ENCODE measurements at places on chromosomes 1 and 21.

DNA sequence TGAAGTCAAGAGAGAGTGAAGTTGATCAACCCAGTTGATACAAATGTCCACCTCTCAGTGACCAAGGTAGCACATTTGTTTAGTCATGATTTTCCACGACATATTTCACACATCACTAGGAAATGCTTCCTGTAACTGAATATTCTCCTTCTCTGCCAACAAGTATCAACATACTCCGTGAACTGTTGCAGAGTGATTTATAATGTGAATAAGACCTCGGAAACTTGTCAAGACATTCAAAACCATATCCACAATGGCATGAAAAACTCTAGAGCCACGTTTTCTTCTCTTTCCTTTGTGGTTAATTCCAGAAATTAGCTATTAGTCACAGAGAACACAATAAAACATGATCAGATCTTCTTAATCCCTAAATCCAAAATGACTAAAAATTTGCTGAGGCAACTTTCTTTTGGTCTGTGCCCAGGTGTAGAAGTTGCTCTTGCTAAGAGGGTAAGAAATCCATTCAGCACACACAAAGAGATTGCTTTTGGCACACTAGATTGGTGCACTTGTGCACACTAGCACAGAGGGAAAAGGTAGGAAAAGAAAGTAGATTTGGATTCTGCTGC is 244.3 kb upstream of the NRIP1 start:
- no peak for DNase-seq

- DNase-seq = no peak
Observed at GRCh38 chr1:183884526-183884925, 79.6 kb downstream of the RGL1 start.

GRCh38 chr1:216688127-216688657 is 35.0 kb downstream of the ESRRG start:
- no peak for DNase-seq

- DNase-seq = no peak
Observed at GRCh38 chr1:230781594-230781993, 34.4 kb downstream of the CAPN9 start.

DNA sequence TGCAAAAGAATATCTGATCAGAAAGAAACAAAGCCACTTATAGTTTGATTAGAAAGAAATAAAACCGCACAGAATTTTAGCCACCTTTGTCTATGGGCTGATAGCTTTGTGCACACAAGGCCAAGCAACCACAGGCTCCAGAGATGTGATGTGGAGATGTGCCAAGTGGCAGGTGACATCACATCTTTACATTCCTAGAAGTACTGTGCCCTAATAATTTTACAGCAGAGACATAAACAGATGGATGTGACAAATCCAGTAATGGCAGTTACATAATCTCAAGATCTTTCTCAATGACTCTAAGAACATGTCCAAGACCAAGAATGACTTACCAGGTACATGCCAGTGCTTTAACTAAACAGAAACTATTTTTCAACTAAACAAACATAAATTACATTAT is 159.5 kb downstream of the LTN1 start:
- DNase-seq = no peak

- no peak for DNase-seq
Observed at GRCh38 chr1:183673605-183674323, 20.6 kb upstream of the APOBEC4 start.

- peak; percentile 92 for DNase-seq
Observed at GRCh38 chr1:20603504-20604464, 14.9 kb downstream of the CDA start.

- DNase-seq = no peak
Observed at GRCh38 chr1:212656730-212657129, 42.9 kb downstream of the BATF3 start.

DNA sequence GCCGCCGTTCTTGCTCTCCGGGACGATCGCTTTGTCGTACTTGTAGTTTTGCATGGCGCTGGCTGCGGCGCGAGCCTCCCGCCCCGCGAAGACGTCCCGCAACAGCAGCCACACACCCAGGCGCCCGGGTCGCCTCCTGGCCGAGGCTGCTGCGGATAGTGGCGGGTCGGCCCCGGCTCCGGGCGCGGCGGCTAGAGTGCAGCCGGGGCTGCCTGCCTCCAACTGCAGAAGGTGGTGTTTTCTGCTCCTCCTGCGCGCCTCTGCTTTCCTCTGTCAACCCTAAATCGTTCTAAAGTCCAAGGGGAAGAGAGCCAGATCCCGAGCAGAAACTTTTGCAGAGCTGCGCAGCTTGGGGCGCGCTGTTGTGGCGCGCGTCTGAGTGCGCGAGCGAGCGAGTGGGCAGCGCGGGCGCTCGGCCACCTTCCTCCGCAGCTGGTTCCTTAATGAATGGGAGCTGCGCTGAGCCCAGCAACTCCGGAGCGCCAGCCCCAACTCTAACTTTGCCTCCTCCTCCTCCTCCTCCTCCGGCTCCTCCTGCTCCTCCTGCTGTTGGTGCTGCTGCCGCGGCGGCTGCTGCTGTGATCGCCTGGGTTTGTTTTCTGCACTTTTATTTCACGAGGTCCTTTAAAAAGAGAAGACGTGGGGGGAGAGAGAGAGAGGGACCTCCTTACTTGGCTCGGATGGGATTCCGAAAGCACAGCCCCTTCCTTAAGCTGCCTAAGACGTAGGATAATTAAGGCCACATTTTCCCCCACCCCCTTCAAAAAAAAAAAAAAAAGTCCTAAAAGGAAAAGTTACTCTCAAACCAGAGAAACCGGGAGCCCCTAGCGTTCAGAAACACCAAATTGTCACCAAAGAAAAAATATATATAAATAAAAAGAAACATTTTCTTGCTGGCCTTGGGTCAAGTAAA is at the start of gene PLPP3:
Gene PLPP3 (minus strand): TSS at position 601 of the 913 bp plus-strand sequence. CDS start 547 bp downstream, at position 54.
- DNase-seq = peak; percentile 85

DNA sequence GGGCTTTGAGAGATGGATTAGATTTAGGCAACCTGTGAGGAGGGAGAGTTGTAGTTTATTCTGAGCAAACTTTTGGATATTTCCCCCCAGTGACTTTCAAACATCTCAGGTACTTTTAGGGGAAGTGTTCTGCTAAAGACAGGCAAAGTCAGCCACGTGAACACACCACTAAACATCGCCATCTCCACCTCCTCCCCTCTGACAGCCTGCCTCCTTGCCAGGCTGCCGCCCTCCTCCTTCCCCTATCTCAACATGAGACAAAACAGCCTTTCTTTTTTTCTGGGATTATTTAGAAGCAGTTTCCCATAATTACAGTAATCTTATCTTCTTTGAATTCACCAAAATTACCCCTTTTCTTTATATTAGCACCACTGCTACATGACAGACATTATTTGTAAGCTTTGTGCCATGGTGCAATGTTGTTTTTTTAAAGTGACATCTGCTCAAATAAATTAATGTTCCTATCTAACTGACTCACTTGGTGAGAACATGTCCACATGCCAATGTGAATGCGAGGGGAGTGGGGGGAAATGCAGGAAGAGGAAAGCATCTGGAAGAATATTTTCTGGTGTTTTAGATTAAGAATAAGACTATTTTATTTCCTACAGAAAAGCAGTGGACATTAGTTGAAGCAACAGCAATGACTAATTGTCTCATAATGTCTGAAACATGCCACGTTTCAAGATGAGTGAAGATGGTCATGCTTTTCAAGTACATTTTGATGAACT is 147.8 kb upstream of the ATP1B1 start:
- DNase-seq = no peak

GRCh38 chr1:213423605-213424004 is 372.6 kb downstream of the RPS6KC1 start:
- no peak for DNase-seq

DNA sequence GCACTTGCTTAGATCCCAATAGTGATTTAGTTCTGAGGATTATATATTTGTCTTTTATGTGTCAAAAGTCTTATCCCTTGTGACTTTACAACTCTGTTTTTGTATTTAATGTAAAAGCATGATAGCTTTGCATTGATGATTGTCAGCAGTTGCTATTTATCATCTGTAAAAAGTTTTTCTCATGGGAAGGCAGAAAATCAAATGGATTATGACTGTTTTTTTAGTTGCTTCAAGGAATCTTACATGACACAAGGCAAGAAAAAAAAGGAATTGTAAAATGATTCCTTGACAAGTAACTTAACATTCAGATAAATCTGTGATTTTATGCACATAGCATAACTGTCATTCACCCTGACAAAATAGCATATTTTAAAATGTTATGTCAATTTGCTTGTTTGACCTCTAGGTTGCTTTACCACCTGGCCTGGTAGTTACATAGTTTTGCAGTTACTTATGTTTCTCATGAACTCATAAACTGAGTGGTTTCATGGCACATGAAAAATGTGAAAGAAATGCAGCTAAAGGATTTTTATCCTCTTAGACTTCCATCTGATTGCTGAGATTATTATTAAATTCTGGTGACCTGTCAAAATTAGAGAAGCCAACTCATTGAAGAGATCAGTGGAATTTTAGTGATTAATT is 622.6 kb downstream of the ADGRL2 start:
- no peak for DNase-seq

DNA sequence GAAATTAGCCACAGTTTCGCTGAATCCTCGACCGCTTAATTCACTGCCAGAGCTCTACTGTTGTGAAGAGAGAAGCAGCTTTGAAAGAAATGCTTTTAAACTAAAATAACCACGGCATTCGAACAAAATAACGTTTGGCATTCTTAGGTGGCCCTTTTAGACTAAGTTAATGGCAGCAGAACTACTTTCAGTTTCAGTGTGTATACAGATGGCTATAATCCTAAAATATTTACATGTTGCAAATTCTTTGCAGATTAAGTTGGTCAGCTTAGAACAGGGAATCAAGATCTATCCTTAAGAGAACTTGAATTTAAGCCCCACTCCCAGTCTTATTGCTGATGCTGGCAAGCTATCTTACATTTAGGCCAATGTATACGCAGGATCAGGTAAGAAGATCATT is 62.7 kb downstream of the ADSS2 start:
- no peak for DNase-seq

DNA sequence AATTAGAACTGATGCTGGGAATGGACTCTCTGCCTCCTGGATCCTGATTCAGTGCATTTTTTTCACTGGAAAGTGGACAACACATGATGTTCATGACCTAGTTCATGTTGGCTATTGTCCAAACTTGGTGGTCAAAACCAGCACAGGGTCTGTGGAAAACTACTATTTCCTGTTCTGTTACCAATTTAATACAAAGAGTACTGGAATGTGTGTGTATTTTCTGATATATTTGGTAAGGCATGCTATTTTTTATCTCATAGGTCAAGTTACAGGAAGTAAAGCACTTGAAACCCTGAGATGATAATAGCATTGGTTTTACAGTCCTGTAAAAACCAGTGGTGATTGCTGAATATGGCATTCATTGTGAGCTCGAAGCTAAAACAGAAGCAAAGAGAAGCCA is 89.9 kb downstream of the SGIP1 start:
- DNase-seq = no peak

- DNase-seq = no peak
Observed at GRCh38 chr1:148372731-148373130, 110.4 kb downstream of the PPIAL4G start.

GRCh38 chr21:34054259-34054658 is 19.1 kb upstream of the MRPS6 start:
- DNase-seq = no peak

- peak; percentile 6 for DNase-seq
Observed at GRCh38 chr1:117339866-117340700, 27.2 kb upstream of the MAN1A2 start.

GRCh38 chr1:57363165-57363564 is 60.7 kb downstream of the DAB1 start:
- no peak for DNase-seq

DNA sequence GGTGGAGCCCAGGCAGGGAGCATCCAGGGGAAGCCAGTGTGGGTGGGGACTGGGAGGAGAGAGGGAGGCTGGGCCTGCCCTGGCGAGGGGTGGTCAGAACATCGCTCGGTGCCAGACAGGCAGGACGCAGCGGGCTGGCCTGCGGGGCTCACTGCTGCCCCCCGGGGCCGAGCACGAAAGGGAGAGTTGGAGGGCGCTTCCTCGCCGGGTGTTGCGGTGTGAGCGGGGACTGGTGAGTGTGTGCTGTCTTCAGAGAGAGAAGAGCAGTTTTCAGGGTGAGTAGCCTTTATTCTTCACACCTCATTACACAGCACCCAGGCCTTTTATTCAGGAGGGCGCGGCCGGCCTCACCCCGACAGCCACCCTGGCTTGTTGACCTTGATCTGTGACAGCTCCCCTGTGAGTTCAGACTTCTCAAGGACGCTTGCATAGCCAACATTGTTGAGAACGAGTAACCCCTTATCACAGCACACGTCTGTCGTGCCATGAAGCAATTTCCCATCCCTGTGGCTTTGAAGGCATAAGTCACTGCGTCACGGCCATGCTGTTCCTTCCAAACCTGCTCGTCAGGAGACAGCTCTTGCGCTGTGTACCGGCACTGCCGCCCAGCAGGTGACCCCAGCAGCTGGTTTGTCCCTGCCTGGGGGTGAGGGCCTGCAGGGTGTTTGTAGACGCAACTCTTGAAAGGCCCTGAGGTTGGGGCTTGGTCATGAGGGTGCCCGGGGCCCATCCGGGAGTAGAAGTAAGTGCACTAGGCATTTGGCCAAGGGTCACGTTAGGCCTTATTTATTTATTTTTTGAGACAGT is 54.6 kb downstream of the PRKCZ start:
- DNase-seq = no peak

DNA sequence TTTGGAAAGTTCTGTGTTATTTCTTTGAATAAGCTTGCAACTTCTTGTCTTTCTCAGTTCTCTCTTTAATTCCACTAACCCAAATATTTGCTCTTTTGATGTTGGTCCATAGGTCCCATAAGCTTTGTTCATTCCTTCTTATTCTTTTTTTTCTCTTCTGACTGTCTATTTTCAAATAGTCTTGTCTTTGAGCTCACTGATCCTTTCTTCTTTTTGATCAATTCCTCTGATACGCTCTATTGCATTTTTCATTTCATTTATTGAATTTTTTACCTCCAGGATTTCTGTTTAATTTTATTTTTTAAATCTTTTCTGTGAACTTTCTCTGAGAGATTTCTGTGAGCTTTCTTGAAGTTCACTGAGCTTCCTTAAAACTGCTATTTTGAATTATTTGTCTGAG is 486.6 kb downstream of the KIF26B start:
- no peak for DNase-seq

GRCh38 chr1:96349896-96350295 is 371.7 kb upstream of the PTBP2 start:
- DNase-seq = no peak

DNA sequence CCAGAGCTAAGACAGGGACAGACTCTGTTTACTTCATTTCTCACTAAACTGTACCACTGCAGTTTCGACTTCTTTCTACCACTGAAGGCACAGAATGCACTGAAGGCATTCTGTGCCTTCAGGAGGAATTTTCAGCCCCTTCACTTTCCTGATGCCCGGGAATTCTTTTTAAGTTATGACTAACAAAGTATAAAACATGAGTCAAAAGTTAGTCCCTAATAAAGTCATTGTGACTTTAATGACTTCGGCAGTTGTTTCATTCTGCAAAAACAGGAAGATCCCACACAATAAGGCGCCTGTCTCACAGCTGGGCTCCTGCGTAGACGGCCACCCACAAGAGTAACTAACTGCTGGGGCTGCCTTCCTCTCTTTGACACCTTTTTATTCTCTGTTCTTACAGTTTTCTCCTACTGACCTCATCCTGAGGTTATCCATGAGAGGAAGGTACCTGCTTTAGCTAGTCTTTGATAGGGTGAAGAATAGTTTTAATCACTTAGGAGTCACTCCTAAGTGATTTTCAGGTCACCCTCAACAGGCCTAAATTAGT is 183.9 kb upstream of the SGIP1 start:
- peak; percentile 77 for DNase-seq

All from inflammatory macrophage treated with lipopolysaccharide for 1 hour (primary cell).